ENCODE measurements at places on chromosomes 5 and 9.

DNA sequence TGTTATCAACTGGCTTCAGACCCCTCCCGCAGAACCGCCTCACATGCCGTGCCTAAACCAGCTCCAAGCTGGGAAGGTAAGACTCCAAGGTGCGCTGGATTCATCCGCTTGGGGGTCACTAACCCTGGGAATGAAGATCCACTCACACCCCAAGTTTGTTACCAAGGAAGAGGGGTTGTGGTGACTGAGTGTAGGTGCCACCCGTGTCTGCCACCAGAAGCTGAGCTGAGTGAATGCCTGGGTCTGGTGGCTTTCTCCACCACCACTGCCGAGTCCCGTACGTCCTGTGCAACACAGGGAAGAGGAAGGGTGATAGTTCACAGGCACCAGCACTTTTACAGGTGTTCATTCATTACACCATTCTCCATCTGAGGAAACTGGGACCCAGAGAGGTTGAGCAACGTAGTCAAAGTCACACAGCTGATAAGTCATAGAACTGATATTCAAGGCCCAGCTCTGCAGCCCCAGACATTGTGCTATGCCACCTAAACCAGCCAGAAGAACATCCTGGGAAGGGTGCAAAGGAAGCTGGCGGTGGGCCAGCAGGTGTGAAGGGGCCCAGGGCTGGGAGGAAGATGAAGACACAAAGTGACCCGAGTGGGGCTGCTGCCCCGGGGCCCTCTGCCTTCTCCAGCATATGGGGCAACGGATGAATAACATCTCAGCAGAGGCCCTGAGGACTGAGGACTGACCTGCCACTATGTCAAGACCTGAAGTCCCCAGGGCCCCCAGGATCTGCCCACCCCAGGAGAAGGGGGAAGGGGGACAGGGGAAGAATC, 70.9 kb upstream of the PPP1R26 start:
- no peak for DNase-seq

GRCh38 chr5:140658870-140659269, 5.8 kb upstream of the WDR55 start:
- no peak for DNase-seq

GRCh38 chr9:96514800-96515158, 64.8 kb downstream of the HABP4 start:
- no peak for DNase-seq

DNA sequence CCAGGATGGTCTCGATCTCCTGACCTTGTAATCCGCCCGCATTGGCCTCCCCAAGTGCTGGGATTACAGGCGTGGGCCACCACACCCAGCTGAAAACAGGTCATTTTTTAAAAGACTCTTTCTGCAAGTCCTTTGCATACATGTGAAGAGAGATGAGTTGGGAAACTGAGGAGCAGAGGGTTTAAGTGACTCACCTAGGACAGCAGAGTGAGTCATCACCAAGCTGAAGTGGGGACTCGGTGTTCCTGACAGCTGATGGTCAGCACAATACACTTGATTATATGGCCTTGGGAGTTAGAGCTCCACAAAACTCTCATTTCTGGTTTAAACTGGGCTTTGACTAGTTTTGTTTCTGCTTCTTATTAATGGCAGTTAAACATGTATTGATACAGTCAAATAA, 38.1 kb upstream of the SSBP2 start:
- DNase-seq: no peak

GRCh38 chr5:127746756-127747155, 43.6 kb downstream of the CCDC192 start:
- DNase-seq: no peak

GRCh38 chr5:128436749-128437188, 101.3 kb downstream of the FBN2 start:
- no peak for DNase-seq

DNA sequence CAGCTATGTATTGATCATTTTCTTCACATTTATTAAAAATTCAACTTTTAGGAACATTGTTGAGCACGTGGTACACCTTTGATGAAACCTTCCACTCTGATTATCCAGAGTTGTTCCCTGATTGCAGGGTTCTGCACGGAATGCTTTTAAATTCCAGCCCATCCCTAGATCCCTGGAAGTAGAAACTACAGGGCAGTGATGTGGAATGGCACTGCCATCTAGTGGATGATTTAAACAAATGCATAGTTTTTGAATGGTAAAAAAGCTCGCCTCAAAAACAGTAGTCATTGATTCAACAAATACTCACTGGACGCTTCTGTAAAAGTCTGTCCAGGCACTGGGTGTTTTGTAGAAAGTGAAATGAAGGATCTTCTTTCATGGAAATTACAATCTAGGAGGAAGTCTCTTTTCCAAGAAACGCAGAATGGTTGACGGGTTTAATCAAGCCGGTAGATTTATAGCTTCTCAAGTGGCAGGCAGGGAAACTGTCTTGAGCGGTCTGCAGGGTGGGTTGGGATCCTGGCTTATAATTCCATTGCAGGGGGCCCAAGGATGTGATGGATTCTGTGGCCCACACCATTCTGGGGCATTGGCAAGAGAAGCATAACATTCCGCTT, 118.4 kb downstream of the ARHGAP26 start:
- no peak for DNase-seq
